ENCODE measurements at places on chromosomes 5 and 9. TPM values are rescaled to one million over a fixed set of nuclear protein-coding genes. Genes with fewer than 3 reads are reported as not detected.

GRCh38 chr9:5819174-5819573 lies 13.7 kb downstream of the ERMP1 start:
- DNase-seq: no peak

DNA sequence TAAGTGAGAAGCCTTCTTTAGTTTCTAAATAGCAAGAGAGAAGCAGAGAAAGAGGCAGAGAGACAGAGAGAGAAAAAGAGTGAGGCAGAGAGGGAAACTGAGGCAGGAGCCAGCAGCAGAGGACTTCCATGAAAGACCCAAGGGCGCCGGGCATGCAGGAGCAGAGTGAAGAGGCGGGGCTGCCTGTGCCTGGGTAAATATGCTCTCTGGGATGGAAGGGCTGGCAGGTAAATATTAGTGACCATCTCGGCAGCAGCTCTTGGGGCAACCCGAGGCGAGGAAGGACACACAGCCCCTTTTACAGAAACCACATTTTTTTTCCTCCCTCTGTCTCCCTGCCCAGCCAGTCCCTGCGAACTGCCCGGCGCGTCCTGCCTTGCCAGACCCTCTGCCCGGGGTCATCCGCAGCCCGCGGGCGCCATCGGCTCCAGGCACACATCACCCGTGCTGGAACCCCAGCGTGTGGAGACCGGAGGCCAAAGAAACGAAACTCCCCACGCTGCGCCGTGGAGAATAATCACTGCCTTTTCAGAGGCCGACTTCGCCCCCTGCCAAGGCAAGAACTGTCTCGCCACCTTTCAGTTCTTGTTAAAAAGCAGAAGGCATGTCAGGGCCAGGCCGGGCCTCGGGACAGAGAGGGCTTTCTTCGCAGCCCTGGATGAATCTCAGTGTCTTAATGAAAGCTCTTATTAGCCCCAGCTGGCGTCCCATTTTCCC lies 61.3 kb downstream of the BOD1 start:
- no peak for DNase-seq

GRCh38 chr5:133245191-133246052 lies 193.6 kb downstream of the HSPA4 start:
- DNase-seq: no peak

Gene NR2F1
- total RNA-seq: not detected

Gene GFRA3
- total RNA-seq: not detected

Gene SPATA31E1
- not detected for total RNA-seq

Gene PTPN3
- not detected for total RNA-seq

DNA sequence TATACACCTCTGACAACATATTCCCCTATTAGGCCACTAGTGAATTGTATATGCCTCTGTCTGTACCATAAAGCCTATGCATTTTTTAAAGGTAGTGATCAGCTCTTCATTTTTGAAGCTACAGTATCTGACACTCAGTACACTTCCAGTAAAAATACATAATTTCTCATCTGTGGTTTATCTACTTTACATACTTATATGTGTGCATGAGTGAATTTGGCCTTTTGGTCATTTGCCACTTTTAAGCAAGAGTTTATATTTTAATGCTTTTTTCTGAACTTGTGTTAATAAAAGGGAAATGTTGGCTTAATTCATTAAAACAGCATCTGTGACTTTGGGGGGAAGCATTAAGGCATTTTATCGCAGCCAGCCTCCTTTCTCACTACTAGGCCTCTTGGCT lies 47.8 kb downstream of the ST8SIA4 start:
- no peak for DNase-seq

GRCh38 chr9:105854783-105855724 lies 160.7 kb downstream of the TMEM38B start:
- no peak for DNase-seq

Gene PRRX2
- total RNA-seq: not detected

Gene TLR4
- 1.4 TPM for total RNA-seq

Gene DAB2IP
- total RNA-seq: 0.20 TPM

DNA sequence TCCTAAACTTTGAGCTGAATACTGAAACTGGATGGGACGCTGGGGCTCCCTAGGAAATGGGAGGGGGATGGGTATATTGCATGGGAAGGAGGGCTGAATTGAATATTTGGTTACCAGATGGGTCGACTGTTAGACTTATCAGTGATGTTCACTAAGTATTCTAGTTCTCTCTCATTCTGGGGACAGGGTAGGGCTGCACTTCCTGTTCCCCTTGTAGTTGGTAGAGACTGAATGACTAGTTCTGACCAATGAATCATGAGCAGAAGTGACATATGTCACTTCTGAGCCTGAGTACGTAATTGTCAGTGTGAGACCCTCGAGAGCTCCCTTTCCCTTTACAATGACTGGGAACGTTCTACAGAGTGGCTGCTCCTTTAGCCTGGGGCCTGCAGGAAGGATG lies 55.5 kb upstream of the DMRT1 start:
- no peak for DNase-seq

Gene ITGA2
- 2.0 TPM for total RNA-seq

GRCh38 chr9:136923881-136924280 lies 20.7 kb downstream of the FBXW5 start:
- no peak for DNase-seq

DNA sequence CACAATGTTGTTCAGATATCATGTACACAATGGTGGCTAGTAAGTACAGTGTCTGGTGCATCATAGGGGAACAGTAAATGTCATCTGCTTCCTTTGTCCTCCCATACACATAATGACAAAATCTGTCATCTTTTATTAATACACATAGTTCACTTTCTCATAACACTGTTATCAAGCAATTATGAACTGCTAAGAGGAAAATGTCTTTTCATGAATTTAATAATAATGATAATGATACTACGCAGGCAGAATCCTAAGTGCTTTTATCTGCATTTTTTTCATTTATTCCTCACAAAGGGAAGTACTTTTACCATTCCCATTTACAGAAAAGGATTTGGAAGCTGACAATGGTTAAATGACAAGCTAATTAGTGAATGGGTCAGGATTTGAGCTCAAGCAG lies 35.7 kb downstream of the DPYSL3 start:
- no peak for DNase-seq

Gene FBP1
- 2.1 TPM for total RNA-seq

DNA sequence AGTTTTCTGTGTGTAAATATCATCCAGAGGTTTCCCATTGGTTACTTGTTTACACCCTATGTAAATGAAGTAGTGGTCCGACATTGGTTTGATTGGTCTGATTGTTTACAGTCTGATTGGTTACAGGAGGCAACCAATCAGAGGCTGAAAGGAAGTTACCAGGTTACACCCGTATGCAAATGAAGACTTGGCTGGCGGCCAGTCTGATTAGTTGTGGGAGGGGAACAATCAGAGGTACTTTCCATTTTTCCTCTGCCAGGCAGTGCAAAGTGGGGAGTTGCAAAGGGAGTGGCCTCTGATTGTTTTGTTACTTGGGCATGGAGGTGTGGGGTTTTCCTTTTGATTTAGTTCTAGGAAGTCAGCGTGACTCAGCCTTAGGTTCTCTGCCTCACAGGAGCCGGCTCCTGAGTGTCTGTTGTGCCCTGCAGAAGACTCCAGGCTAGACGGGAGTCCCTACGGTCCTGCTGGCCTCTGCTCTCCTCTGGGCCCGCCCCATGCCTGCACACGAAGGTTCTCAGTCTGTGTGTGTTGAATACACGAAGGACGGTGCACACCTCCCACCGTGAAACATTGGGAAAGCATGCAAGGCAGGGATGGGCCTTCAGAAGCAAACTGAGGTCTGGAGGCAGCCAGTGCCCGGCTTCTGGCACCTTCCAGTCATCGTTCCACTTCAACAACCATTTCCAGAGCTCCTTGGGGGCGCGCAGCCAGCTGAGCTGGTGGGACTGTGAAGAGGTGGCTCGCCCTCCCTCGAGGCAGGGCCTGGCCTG lies 42.9 kb downstream of the OLFM1 start:
- DNase-seq: no peak

- DNase-seq: no peak
Measured at GRCh38 chr9:129282272-129282671, 104.2 kb upstream of the IER5L start.

- DNase-seq: no peak
Measured at GRCh38 chr5:32223972-32224609, 50.0 kb upstream of the GOLPH3 start.

GRCh38 chr9:3012245-3012644 lies 168.3 kb upstream of the PUM3 start:
- no peak for DNase-seq

- DNase-seq: no peak
Measured at GRCh38 chr5:88727705-88728313, 155.2 kb downstream of the MEF2C start.

Gene LHX3
- total RNA-seq: not detected

GRCh38 chr9:26437056-26437711 lies 455.4 kb downstream of the CAAP1 start:
- DNase-seq: no peak

Gene DMRT2
- total RNA-seq: not detected

Gene HAVCR1
- total RNA-seq: 4.1 TPM

- DNase-seq: no peak
Measured at GRCh38 chr5:98308960-98309359, 464.5 kb upstream of the RGMB start.

GRCh38 chr5:32136342-32136741 lies 37.8 kb downstream of the GOLPH3 start:
- no peak for DNase-seq

DNA sequence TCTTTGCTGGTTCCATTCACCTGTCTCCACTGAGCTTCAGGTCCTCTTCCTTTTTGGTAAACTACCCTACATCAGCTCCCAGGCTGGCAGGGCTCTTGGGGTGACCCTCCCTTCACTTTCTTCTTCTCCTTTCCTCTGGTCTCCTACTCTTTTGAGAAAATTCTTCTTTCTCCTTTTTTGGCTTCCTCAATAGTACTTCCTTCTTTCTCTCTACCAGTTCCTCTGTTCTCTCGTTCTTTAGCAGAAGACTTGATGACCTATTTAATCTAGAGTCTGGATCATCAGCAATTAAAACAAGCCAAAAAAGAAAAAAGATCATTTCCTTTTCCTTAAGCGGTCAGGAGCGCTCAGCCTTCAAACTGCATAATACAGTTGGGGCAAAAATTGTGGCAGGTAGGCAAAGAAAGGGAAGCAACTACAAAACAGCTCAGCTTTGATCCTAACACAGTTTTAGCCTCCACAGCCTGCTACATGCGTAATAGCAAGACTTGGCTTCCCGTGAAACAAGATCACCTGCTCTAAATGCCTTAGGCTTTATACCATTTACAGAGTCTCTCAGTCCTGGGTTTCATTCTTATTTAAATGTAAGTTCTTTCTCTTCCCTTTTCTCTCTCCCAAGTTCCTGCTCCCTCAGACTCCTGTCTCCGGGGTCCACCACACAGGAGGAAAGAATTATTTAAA lies 14.0 kb upstream of the GSN start:
- DNase-seq: no peak

DNA sequence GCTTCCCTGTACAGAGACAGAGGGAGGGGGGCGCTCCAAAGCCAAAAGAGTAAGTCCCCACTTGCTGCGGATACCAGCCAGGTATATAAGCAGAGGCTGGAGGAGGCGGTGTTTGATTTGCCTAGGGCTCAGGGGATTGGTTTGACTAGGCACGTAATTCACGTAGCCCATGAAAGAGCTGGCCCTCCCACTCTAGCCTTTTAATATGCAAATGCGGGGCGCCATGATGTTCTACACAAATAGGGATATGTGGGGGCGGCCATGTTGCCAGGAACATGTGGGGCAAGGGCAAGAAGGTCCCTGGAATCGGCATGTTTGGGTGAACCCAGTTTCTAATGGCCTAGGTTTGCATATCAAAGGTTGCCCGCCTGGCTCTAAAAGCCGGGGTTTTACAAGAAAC lies 3.3 kb upstream of the PRLR start:
- no peak for DNase-seq

DNA sequence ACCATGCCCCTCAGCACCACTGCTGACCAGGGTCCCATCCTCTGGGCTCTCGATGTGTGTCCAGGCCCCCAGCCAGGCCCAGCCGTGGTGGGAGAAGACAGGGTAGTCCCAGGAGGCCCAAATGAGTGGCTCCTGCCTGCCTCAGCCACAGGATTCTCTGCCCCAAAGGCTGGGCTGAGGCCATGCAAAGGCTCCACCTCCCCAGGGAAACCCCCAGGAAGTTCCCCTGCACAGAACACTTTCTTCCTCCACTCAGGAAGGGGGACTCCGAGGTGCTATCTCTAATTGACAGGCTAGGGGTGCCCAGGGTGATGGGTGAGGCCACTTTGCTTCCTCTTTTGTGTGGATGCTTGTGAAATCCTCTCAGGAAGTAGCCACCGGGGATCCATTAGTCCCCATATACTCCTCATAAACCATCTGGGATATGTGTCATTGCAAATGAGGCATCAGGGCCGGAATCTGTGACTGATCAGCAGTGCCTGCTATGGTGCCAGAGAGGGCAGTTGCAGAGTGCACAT lies 23.1 kb upstream of the TDRD7 start:
- no peak for DNase-seq

Gene UCK1
- 30.6 TPM for total RNA-seq

DNA sequence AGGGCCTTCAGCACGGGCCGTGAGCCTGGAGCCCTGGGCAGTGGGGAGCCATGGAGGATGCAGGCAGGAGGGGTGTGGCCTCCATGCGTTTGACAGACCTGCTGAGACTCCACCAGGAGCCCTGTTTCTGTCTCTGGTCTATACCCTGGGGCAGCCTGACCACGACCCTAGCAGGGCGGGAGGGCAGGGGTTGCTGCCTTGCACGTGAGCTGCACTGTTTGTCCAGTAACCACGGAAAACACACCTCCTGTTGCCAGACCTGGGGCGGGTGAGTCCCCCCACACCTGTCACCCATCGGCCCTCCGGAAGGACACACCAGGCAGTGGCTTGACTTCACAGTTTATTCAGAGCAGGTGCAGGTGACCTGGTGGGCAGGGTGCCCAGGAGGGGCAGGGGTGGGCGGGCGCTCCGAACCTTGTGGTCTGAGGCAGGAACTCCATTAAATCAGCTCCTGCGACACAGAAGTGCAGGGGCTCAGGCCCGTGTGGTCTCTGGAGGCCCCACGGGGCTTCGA lies 3.9 kb downstream of the LCN8 start:
- no peak for DNase-seq

DNA sequence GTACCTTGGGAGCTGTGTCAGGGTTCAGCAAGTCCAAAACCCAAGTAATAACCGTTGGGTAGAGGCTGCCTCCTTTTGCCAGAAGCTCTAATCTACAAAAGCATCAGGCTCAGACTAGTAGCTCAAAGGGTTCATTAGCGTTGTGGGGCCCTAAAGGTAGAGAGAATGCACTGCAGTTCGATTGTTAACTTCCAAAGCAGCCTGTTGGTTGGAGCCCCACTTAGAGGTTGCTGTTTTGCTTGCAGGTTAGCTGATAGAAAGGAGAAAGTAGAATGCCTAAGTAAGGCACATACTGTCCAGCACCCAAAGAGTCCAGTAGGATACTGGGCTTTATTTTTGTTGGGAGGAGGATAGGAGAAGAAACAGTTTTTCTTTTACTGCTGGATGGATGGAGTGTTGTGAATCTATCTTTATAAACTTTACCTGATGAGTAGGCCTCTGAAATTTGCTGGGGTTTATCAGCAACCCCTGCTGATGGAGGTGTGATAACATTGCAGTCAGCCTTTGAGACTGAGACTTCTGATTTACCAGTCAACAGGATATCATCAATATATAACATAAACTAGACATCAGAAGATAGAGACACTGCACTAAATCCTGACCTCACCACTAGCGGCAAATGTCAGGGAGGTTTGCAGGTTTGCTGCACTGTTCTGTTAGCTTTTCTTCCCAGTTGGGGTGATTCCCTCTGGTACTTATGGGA lies 34.8 kb downstream of the ZNF131 start:
- no peak for DNase-seq
